ENCODE measurements at places on chromosomes 13 and 19.
A peak's percentile ranks its signal among the peaks of the same experiment; 100 is the strongest.

DNA sequence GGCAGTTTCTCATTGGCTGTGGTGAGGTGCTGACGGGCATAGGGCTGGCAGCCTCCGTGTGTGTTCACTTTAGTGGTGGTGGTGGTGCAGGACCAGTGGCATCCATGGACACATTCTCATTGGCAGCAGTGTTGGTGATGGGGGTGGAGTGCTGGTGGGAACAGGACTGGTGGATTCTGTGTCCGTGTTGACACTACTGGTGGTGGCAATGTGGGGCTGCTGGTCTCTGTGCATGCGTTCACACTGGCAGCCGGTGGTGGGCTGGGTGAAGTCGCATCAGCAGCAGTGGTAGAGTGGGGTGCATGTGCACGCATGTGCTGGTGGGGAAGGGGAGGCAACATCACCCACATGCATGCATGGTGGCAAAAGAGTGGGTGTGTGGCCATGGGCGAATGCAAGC lies 1471.4 kb upstream of the PCDH20 start:
- no peak for DNase-seq

- no peak for DNase-seq
These were observed 142.1 kb downstream of the POSTN start for GRCh38 chr13:37456506-37456905.

GRCh38 chr13:73201626-73202025 lies 142.8 kb downstream of the KLF5 start:
- no peak for DNase-seq

GRCh38 chr19:5645409-5645808 lies 22.5 kb downstream of the SAFB start:
- DNase-seq, result no peak

DNA sequence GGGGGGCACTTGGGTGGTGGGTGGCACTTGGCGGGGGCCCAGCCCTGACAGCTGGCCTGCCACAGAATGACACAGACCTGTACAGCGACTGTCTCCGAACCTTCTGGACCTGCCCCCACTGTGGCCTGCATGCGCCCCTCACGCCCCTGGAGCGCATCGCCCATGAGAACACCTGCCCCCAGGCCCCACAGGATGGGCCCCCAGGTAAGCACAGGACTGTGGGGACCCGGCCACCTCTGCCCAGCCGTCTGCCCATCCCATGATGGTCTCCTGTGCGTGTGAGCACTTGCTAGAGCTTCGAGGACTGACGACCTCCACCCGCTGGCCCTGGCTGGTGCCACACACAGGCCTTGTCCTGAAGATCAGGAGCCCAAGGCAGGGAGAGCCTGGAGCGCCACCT lies 32.0 kb downstream of the DHX34 start:
- DNase-seq, result no peak

DNA sequence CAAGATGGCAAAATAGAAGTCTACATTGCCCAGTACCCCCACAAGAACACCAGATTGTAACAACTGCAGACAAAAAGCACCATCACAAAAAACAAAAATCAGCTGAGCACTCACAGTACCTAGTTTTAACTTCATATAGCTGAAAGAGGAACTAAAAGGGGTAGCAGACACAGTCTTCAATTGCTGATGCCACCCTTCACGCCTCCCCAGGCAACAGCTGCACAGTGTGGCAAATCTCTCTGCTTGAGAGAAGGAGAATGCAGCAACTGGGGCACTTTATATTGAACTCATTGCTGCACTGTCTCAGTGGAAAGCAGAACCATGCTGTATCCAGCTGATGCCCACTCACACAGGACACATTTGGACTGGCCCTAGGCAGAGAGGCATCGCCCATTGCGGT lies 2714.5 kb upstream of the PCDH20 start:
- no peak for DNase-seq

- DNase-seq, result peak; percentile 22
These were observed 1.1 kb upstream of the SHC2 start for GRCh38 chr19:461721-462551.

- no peak for DNase-seq
These were observed 159.5 kb upstream of the SOX1 start for GRCh38 chr13:111907341-111907880.

DNA sequence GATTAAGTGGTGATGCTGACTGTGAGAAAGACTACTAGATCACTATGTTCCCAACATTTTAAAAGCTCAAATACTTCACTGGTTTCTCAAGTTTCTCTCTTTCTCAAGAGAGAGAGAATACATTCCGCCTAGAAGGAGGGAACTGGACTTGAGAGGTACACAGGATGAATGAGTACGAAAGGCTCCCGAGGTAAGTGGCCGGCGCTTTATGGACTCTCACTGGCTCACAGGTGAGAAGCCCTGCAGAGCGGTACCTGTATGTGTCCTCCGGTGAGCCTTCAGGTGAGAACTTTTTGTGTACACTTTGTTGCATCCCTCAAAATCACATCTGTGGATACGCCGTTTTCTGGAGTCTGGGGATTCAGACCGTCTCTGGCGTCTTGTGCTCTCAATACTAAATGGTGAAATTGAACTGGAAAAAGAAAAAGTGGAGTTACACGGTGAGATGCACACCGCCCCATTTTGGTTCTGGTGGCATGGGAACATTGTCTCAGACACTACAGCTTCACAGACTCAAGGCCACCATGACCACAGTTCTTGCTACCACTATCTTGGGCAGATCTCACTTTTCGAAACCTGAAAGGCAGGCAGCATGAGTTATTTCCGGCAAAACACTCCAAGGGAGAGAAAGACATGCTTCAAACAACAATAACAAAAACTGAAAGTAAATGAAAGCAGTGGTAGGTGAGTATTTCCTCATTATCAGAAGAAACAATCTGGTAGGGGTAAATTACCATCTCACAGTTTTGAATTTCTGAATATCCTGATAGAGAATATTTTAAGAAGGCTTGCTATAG lies 418.9 kb downstream of the KLF12 start:
- no peak for DNase-seq

GRCh38 chr13:111130116-111130508 lies 15.0 kb downstream of the ARHGEF7 start:
- no peak for DNase-seq

DNA sequence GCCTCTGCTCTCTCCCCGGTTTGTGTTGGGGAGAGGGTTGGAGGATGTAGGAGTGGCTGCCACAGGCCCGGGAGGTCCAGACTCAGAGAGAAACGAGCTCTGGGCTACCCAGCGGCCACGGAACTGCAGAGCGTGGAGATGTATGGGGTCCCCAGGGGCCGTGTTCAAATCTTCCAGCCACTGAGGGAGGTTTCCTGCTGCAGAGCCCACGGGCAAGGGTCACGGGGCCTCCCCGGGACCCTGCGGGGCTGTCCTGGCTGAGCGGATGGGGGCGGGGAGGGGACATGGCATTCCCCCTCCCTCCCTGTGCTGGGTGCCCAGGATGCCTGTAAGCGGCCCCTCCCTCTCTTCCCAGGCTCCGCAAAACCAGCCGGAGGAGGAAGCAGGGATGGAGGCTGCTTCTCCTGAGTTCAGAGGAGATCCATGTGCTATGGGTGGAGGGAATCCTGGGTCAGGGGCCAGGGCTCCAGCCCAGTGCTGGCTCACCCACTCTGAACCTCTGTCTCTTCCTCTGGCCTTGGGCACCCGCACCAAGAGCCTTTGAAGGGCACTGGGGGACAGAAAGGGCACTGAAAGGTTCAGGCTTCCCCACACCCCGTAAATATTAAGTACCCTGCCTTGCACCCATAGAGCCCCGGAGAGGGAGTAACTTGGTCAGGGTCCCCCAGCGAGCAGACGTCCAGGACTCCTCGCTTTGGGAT lies 22.6 kb downstream of the SMIM24 start:
- DNase-seq, result no peak

- no peak for DNase-seq
These were observed 240.2 kb upstream of the MAB21L1 start for GRCh38 chr13:35716729-35717128.

- DNase-seq, result no peak
These were observed 1.6 kb downstream of the GPR4 start for GRCh38 chr19:45600340-45600885.

- no peak for DNase-seq
These were observed 49.3 kb downstream of the NDFIP2 start for GRCh38 chr13:79530270-79530669.

- no peak for DNase-seq
These were observed 19.4 kb downstream of the ELAVL3 start for GRCh38 chr19:11461453-11461852.

GRCh38 chr13:51727634-51728274 lies 76.2 kb downstream of the DHRS12 start:
- no peak for DNase-seq

DNA sequence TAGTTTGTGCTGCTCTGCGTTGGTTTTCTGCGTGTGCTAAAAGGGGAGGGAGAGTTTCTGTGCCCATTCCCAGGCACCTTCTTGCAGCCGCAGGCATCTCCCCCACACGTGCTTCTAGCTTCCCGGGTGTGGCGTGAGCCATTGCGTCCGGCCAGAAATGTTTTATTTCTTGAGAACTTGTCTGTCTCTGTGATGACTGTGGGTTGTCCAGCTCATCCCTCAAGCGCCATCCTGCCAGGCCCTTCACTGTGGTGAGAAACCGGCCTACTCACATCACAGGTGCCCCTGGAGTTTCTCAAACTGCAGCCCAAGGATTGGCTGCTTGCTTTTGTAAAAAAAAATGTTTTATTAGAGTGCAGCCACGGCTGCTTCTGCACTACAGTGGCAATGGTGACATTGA lies 24.2 kb downstream of the EPN1 start:
- DNase-seq, result no peak

- no peak for DNase-seq
These were observed 51.2 kb downstream of the NLRP12 start for GRCh38 chr19:53772943-53773342.

GRCh38 chr19:23343434-23344010 lies 51.7 kb downstream of the ZNF91 start:
- no peak for DNase-seq

DNA sequence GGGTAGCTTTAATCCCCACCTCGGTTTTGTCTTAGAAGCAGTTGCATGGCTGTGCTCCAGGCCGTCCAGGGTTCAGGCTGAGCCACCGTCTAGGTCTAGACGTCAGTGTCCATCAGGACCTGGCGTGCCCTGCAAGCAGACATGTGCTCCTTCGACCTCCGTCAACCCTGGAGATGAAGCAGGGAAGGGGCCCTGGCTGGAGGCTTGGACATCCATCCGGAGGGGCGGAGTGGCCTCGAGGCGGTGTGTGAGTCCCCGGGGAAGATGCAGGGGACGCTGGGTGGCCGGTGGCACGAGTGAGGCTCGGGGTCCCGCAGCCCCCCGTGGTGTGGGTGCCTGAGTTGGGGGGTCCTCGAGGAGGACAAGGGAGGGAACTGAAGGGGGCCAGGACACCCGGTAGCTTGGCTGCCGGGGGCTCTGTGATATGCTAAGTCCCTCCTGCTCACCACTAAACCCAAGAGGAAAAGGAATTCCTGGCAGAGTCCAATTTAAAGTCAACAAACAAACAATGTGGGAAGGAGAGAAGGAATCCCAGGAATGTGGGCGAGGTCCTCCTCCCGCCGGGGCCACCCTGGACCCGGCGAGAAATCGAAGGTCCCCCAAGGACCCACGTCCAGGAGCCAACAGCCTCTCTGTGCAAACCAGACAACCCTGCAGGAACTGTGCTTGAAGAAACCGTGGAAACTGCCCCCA lies 14.9 kb upstream of the PTBP1 start:
- no peak for DNase-seq

DNA sequence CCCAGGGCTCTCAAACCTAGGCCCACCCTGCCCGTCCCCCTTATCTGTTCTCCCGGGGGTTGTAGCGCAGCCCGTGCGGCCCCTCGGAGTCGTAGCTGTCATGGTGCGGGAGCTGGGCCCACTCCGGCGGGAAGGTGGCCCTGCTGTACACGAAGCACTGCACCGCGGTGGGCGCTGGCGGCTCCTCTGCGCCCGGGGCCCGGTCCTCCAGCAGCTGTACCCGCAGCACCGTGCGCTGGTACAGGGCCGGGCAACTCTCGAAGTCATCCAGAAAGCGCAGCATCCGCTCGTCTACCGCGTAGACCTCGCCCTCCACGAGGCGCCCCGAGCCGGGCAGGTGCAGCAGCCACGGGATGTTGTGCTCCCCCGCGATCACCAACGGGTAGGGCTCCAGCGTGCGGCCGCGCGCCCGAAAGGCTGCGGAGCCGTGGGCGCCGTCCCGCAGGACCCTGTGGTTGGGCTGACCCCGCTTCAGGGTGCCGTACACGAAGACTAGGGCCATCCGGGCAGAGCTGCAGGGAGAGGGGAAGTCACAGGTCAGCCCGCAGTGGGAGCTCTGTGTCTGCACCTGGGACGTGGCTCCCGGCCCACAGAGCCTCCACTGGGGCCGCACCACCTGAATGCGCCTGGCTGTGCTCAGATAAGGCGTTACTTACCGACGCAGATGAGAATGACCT lies 56.4 kb downstream of the GGACT start:
- DNase-seq, result no peak

- no peak for DNase-seq
These were observed 502.3 kb downstream of the KCTD12 start for GRCh38 chr13:76383676-76384461.

GRCh38 chr19:14505488-14506239 lies 9.7 kb upstream of the GIPC1 start:
- no peak for DNase-seq

- DNase-seq, result no peak
These were observed 2.2 kb downstream of the APC2 start for GRCh38 chr19:1451916-1452801.

DNA sequence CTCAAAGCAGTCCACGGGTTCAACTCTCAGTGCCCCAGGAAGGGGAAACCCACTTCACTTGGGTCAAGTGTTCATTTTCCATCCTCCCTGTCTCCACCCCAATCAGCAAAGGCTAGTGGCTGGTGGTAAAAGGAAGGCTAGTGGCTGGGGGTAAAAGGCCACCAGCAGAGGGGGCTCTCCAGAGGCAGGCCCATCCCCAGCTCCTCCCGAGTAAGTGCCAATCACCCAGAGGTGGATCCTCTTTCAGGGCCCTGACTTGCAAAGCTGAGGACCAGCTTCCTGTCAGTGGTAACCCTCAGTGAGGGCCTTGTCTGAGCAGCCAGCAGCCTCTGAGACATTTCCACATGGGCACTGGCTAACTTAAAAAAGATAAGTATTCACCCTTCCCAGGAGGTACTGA lies 22.0 kb upstream of the TPT1 start:
- DNase-seq, result no peak

DNA sequence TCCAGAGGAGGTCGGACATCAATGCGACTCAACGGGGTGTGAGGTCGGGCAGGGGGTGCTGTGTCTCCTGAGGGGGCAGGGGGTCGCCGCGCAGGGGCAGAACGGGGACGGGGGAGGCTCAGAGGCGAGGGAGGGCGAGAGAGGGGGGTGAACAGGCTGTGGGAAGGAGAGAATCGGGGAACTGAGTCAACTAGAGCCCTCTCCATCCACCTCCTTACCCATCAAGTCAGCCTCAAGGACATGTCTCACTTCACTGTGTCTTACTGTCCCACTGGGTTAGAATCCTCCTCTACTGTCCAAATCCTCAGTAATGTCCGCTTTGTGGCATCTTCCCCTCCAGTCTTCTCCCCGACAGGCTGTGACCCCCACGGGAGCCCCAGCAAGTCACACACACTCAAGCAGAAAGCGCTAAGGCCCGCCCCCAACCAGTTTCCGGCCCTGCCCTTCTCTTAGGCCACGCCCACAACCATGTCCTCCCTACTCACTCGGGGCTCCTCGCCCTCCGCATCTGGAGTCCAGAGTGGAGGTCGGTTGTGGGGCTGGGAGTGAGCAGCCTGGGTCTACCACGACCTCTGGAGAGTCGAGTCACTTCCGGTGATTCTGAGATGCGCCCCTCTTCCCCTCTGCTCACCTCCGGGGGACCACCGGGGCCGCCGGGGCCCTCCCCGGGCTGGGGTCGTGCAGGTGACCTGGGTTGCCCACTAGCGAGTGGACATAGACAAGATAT lies 9.3 kb downstream of the PLEKHA4 start:
- no peak for DNase-seq
